ENCODE measurements at places on chromosomes 4 and X.

DNA sequence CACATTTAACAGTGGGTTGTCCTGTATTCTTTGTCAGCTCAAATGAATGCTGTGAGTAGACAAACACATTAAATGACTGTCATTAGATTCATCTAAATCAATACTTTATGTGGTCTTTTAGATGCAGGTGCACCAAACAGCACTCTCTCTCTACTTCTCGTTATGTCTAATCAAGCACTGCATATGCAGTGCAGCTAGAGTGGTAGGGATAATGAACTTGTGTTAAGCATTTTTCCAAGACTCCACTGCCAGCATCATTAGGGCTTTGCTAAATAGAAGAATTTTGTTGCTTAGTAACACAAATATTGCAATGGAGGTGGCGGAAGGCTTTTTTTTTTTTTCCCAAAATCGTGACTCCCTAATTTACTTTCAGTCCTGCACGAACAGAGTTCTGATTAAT lies 447.0 kb upstream of the GALNT7 start:
- DNase-seq: no peak

GRCh38 chr4:121953860-121954259 lies 2.0 kb upstream of the TRPC3 start:
- DNase-seq: no peak

DNA sequence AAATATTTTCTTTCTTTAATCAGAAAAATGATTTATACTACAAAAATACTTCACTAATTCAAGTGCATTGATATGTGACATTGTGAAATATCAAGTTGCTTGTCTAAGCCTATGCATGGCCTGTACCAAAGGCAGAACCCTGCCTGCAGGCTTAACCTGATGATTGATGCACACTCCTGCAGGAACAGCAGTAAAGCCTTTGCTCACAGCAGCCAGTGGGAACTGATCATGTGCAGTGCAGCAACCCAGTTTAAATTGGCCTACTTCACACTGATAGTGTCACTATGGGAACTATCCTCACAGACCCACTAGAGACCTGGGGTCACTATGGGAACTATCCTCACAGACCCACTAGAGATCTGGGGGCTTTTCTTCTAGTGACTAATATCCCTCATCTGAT lies 603.8 kb downstream of the RAPGEF2 start:
- no peak for DNase-seq

DNA sequence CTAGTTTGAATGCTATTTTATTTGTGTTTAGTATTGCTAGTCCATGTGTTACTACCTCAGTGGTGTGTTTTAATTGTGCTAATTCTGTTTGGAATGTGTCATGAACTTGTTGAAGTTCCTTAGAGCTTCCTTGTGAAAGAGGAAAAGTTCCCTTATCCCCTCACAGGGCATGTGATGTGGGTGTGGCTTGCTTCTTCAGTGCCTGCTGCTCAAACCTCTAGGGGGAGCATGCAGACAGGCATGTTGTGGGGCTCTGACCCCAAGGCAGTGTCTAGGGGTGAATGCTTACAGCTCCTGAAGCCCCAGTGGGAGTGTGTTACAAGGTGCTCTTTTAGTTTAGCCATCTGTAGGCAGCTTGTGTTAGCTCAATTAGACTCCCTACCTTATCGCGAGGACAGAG lies 86.5 kb downstream of the MAGED4 start:
- no peak for DNase-seq

GRCh38 chrX:72015383-72015782 lies 104.7 kb downstream of the NHSL2 start:
- no peak for DNase-seq

GRCh38 chrX:100830143-100830542 lies 10.0 kb downstream of the CSTF2 start:
- DNase-seq: no peak

GRCh38 chrX:30533835-30534234 lies 43.7 kb downstream of the TASL start:
- DNase-seq: no peak

DNA sequence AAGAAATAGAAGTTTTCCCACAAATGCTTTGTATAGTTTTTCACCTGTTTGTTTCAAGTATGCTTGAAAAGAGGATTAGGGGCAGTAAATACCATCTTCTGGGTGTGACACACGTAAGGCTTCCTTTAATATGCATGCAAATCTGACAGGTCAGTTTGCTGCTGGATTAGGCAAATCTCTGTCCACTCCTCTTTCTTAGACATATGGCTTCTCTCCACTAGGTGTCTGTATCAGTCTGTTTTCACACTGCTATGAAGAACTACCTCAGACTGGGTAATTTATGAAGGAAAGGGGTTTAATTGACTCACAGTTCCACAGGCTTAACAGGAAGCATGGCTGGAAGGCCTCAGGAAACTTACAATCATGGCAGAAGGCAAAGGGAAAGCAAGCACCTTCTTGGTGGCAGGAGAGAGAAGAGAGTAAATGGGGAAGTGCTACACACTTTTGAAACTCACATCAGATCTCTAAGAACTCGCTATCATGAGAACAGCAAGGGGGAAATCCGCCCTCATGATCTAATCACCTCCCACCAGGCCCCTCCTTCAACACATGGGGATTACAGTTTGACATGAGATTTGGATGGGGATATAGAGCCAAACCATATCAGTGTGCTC lies 66.9 kb downstream of the TAB3 start:
- DNase-seq: no peak

GRCh38 chr4:113692809-113693411 lies 68.6 kb downstream of the CAMK2D start:
- DNase-seq: no peak

GRCh38 chrX:50827996-50828395 lies 14.0 kb upstream of the SHROOM4 start:
- peak; percentile 14 for DNase-seq

GRCh38 chr4:184792950-184793555 lies 32.7 kb downstream of the ACSL1 start:
- peak; percentile 90 for DNase-seq

- DNase-seq: no peak
These were observed 375.9 kb upstream of the NDST4 start for GRCh38 chr4:115489279-115489678.

- DNase-seq: no peak
These were observed 54.4 kb downstream of the SOD3 start for GRCh38 chr4:24849756-24850155.

DNA sequence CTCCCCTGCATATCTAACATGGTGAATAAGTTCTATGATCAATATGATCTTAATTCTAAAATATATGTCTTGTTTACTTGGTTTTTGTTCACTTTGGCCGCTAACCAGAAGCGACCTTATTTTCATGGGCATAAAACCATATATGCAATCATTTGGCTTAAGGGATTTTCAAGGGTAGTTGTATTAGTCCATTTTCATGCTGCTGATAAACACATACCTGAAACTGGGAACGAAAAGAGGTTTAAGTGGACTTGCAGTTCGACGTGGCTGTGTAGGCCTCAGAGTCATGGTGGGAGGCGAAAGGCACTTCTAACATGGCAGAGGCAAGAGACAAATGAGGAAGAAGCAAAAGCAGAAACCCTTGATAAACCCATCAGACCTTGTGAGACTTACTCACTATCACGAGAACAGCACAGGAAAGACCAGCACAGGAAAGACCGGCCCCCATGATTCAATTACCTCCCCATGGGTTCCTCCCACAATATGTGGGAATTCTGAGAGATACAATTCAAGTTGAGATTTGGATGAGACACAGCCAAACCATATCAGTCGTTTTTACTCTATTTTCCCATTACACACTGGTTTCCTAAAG lies 114.3 kb upstream of the CPEB2 start:
- no peak for DNase-seq

- no peak for DNase-seq
These were observed 7.5 kb downstream of the CLDN2 start for GRCh38 chrX:106927700-106928099.

GRCh38 chrX:138691186-138691585 lies 20.3 kb downstream of the FGF13 start:
- DNase-seq: no peak

DNA sequence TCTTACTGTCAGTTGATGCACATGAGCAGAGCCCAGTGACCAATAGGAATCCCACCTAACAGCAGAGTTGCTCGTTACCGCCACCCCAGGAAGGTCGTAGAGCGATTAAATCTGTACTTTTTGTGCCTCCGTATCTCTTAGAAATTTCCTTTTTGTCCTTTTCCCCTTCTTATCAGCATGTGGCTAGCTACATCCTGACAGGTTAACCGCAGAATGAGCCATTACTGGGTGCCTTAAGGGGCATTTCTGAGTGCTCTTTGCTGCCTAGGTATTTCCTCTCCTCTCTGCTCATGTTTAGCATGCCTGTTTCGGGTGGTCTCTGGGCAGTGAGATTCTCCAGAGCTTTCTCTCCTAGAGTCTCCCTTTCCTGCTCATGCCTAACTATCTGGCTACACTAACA lies 530.5 kb downstream of the FAM133A start:
- DNase-seq: no peak

DNA sequence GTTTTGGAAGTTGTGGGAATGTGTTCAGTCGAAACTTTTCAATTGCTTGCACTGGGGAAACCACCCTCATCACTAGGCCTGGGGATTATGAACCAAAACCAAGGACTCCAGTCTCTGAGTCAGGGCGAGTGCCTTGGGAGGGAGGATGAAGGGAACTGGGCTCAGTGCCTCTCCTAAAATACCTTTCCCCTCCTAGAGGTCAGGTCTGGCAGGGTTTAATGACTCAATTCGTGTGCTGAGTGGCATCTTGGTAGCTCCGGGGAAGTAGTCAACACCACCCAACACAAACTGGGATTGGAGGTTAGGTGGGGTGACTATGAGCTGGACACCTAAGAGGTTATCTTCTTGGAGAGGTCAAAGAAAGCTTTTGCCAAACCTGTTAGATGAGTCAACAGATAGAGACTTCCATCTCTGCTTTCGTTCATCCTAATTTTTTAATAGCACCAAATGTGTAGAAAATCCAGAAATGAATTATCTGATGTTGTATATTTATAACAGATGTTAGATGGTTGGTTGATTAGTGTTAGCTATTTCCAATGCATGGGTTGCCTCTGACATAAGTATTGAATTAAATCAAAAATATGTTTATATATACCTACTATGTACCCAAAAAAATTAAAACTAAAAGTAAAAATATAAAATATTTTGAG lies 202.8 kb downstream of the SHROOM3 start:
- DNase-seq: peak; percentile 28

GRCh38 chr4:55725057-55725456 lies 89.0 kb upstream of the NMU start:
- DNase-seq: no peak

DNA sequence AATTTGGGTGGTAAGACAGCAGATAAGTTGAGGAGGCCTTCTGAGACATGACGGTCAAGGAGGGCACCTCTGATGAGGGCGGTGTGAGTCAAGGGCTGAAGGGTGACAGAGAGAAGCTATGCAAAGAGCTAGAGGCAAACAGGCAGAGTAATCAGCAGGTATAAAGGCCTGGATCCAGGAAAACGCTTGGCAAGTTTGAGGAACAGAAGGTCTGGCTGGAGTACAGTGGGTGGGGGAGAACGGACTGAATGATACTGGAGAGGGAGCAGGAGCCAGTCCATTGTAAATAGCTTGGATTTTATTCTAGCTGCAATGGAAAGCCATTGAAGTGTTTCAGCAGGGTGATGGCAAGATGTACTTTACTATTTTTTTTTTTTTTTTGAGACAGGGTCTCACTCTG lies 39.3 kb downstream of the RAB33B start:
- DNase-seq: no peak

GRCh38 chr4:126238013-126238412 lies 923.3 kb downstream of the FAT4 start:
- no peak for DNase-seq

GRCh38 chrX:120087289-120088017 lies 10.0 kb upstream of the RHOXF2B start:
- no peak for DNase-seq

GRCh38 chrX:30572004-30572403 lies 5.6 kb downstream of the TASL start:
- no peak for DNase-seq

DNA sequence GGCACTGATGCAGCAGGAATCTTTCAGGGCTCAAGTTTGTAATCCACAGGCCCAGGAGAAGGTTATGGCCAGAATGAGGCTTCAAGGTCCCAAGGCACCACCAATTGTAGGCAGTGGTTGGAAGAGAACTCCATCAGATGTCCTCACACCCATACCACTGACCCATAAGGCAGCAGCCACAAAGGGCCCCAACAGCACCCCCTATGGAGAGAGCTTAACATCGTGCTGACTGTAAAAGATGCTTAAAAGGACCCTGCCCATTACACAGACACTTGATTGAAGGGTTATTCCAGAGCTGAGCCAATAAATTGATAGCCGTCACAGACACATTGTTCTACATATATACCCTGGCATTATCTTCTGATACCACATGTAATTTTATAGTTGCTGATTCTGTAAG lies 113.7 kb downstream of the SOWAHB start:
- no peak for DNase-seq

- DNase-seq: no peak
These were observed 114.3 kb upstream of the CCSER1 start for GRCh38 chr4:90012918-90013317.

Measured in HS-5 (cell line).